Caki2 (cell line): ENCODE measurements at places on chromosomes 5 and 9. TPM values are rescaled to one million over a fixed set of nuclear protein-coding genes. Genes with fewer than 3 reads are reported as not detected.
A peak's percentile ranks its signal among the peaks of the same experiment; 100 is the strongest.

- no peak for DNase-seq
Observed at GRCh38 chr5:170484847-170485615, 18.8 kb upstream of the KCNIP1 start.

DNA sequence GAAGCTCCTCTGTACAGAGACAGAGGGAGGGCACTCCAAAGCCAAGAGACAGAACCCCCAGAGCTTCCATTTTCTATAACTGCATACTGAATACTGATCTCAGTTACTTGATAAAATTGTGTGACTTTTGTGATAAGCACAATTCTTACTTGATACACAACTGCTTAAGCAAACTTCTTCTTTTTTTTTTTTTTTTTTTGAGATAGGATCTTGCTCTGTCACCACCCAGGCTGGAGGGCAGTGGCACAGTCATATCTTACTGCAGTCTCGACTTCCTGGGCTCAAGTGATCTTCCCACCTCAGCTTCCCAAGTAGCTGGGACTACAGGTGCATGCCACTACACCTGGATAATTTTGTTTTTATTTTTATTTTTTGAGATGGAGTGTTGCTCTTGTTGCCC, 252.1 kb upstream of the ZNF608 start:
- no peak for DNase-seq

DNA sequence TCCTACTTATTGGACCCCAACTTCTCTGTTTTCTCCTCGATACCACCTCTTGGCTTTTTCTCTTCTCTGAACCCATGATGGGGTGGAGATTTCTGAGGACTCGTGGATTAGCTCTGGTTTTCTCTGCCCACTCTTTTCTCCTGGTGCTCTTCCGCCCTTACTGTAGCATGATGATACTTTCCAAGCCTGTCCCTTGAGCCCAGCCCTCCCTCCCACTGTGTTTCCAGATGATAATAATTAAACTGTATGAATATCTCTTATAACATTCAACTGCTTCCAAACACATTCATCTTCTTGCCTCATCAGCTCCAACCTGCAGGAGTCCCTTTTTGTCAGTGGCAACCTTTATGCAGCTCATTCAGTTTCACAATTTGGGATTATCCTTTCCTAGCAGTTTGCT, 494.2 kb upstream of the KLF4 start:
- DNase-seq = no peak

GRCh38 chr5:132271251-132272246, 14.1 kb downstream of the PDLIM4 start:
- DNase-seq = no peak

DNA sequence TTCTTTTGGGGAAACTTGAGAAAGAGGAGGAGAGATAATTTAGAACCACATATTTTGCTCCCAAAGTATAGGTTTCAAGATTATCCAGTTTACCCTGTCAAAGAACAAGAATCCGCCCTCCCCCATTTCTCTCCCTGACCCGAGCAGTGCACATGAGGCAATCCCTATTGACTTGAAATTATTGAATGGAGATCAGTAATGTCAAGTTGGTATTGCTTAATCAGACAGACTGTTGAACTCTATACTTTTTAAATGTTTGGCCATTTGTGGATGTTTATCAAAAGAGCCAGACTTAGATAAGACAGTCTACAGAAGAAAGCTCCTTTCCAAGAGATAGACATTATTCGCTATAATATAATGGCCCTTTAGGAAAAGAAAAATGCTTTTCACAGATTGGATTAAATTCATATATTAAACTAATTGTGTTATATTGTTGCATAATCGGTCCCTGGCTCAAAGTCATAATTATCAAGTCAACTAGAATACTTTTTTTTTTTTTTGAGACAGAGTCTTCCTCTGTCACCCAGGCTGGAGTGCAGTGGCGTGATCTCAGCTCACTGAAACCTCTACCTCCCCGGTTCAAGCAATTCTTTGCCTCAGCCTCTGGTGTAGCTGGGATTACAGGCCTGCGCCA, 5.3 kb downstream of the SLC25A25 start:
- DNase-seq = no peak

DNA sequence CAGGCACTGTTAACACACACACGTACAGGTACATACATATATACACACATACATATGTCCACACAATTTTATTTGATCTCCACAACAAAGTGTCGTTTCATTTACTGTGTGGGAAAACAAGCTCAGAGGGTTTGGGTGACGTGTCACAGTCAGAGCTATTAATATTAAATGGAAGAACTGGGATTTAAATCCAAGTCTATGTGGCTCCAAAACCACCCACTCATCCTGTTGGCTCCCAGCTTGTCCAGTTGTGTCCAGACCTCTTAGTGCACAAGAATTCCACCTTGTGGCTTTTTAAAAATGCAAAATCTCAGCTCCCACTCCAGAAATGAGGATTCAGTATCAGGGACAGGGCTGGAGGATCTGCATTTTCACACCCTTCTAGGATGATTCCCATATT, 52.3 kb upstream of the PTPDC1 start:
- DNase-seq = no peak

DNA sequence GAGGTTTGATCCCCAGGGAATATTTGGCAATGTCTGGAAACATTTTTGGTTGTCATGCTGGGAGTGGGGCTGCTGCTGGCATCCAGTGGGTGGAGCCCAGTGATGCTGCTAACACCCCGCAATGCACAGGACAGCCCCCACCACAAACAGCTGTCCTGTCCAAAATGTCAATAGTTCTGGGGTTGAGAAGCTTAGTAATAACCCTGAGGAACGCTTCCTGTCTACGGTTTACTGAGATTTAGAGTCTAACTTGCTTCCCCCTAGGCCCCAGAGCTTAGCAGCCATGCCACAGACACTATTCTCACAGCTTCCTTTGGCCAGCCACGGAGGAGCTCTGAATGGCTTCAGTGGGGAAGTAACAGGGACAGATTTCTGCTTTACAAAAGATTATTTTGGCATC, 66.5 kb downstream of the MSX2 start:
- DNase-seq = no peak

DNA sequence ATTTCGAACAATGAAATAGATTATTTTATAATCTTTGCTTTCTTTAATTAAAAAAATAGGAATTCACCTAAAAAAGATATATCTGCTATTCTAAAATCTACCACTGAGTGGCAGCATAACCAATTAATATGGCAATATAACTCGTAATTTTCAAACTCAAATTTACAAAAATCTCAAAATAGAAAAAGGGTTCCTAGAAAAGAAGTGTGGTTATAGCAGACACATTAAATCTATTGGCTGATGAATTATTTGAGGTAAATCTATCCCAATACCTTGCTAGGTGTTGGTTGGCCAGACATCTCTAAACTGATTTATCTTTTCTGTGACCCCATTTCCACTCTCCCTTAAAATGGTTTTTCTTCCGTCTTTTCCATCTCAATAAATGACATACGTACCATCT, 30.2 kb upstream of the NRG2 start:
- no peak for DNase-seq

- peak; percentile 41 for DNase-seq
Observed at GRCh38 chr5:31148959-31149475, 44.5 kb upstream of the CDH6 start.

- DNase-seq = no peak
Observed at GRCh38 chr5:133754575-133755169, 142.3 kb upstream of the FSTL4 start.

- no peak for DNase-seq
Observed at GRCh38 chr9:129813661-129814060, 10.3 kb downstream of the TOR1A start.

DNA sequence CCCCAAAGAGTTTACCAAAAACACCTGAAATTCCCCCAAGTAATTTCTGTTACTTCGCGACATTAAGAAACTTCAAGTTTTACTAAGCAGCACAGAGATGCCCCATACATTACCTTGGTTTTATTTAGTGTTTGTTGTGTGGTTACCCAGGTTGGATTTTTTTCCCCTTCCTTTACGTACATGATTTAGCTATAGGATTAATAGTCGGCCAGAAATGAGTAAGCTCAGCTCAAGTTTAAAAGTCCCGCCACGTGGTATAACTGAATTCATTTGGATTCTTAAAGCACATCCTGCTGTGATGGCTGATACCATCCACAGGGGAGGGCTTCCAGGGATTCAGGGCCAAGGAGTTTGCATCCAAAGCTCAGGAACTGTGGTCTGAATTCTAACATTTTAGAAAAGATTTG, 75.9 kb downstream of the DAP start:
- DNase-seq = no peak

- no peak for DNase-seq
Observed at GRCh38 chr9:124214116-124214515, 43.6 kb upstream of the NEK6 start.

- no peak for DNase-seq
Observed at GRCh38 chr5:1479581-1480188, 34.4 kb upstream of the SLC6A3 start.

The PCDHB11 gene
- 0.61 TPM in 1 of 2 replicates, not detected in the other for total RNA-seq

The ZBED3 gene
- 0.14 TPM in 1 of 2 replicates, not detected in the other for total RNA-seq

The TRAF1 gene
- total RNA-seq = 4.3 and 5.0 TPM in 2 replicates

The TLX3 gene
- total RNA-seq = not detected in 2 replicates
